Esophagus squamous epithelium (tissue), 5 donors: ENCODE measurements at places on chromosomes 2 and 18.

- DNase-seq: no peak
Measured at GRCh38 chr18:9569178-9569577, 45.2 kb downstream of the PPP4R1 start.

DNA sequence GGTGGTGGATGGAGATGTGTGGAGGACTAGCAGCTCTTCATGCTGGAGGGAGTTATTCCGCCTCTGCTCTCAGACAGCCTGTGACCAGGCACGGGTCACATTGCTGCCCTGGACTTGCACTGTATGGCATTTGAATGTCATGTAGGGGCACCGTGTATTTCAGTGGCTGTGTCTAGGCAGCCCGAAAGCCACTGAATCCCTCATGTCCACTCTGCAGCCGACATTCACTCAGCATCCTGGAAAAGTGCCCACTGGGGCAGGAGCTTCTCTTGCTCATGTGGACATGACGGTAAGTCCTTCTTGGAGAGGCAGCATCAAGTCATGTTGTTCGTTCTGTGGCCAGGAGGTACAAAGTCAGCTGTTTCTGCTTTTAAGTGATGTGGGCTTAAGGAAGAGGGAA lies 127.9 kb downstream of the SH3RF3 start:
- DNase-seq: no peak

DNA sequence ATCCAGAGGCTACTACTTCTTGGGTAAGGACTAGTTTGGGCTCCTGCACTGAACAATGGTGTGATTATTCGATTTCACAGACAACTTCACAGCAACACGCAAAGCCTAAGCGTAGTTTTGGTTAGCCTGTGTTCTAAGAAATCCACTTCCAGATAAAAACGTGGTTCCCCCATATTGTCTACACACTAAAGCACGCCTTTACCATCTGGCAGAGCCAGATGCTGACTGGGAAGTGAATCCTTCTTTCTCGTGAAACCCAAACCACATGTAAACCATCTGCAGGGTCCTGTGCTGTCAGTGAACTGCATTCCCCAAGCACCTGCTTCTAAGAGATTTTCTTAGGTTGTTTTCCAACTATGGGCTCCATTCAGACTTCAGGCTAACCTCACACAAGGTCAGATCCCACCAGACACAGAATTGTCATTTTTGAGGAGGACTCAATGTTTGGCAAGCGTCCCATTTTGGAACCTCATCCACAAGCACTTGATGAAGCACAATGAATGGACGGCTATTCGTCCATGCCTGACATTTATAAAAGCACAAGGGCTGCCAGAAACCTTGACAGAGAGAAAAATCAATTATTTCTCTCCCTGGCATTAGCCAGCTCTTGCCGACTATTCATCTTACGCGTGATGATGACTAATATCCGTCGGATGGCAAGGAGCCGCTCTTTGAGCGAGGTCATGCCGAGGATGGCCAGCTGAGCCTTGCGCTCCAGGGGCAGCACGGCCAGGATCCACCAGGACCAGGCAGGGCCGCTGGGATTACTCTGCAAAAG lies 38.4 kb downstream of the LONRF2 start:
- DNase-seq: no peak

GRCh38 chr2:140491876-140492275 lies 1638.9 kb downstream of the LRP1B start:
- DNase-seq: no peak

DNA sequence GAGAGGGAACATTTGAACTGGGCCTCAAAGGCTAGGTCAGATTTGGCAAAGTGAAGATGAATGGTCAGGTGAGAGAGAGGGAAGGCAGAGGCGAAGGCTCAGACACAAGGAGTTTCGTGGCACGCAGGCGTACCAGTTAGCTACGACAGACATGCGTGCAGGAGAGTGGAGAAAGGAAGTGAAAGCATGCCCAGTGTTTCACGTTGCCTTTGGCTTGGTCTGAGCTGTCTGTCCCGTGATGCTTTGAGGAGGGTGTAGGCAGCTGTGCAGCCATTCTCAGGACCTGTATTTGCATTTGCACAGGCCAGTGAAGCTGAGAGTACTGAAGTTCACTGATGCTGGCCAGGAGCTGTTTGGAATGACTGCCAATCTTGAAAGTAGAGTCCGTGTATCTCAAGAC lies 69.5 kb downstream of the HNRNPLL start:
- no peak for DNase-seq

GRCh38 chr2:225122007-225122406 lies 79.7 kb upstream of the DOCK10 start:
- no peak for DNase-seq

DNA sequence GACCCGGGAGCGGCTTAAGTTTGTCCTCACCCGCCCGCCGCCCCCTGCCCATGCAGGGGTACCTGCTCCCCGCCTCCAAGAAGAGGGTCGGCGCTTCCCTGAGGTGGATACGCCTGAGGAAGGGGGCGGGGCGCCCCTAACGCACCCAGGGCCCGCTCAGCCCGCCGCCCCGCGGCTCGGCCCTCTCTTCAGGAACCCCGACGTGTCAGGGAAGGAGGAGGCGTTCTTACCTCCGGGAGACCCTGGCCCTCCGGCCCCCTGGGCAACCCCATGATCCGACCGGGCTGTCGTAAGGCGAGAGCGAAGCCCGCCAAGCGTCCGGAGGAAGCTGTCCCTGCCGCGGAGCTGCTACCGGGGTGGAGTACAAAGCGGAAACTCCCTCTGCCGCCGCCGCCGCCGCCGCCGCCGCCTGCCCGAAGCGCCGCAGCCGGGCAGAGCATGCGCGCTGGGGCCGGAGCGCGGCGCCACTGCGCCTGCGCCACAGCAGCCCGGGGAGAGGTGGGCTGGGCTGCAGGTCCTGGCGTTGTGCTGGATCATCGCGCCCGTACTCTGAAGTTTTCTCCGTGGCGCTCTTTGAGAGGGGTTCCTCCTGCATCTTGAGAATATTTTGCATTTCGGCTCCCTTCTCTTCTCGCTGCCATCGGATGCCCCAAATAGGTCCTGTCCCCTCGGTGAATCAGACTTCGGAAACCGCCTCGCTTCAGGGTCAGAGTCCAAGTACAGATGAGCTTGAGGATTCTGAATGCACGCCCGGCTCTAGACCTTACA lies at the start of gene CCDC93:
CCDC93 (minus strand) TSS at position 347 of the 768 bp plus-strand sequence; CDS start at position 272, 75 bp downstream.
- DNase-seq: peak; percentile 18

- no peak for DNase-seq
Measured at GRCh38 chr2:144524118-144525009, 4.4 kb upstream of the ZEB2 start.

- DNase-seq: no peak
Measured at GRCh38 chr18:3260995-3261372, 949 bp upstream of the MYL12B start.
